Putamen (tissue), 1 donor: ENCODE measurements at places on chromosomes 6 and 20.

DNA sequence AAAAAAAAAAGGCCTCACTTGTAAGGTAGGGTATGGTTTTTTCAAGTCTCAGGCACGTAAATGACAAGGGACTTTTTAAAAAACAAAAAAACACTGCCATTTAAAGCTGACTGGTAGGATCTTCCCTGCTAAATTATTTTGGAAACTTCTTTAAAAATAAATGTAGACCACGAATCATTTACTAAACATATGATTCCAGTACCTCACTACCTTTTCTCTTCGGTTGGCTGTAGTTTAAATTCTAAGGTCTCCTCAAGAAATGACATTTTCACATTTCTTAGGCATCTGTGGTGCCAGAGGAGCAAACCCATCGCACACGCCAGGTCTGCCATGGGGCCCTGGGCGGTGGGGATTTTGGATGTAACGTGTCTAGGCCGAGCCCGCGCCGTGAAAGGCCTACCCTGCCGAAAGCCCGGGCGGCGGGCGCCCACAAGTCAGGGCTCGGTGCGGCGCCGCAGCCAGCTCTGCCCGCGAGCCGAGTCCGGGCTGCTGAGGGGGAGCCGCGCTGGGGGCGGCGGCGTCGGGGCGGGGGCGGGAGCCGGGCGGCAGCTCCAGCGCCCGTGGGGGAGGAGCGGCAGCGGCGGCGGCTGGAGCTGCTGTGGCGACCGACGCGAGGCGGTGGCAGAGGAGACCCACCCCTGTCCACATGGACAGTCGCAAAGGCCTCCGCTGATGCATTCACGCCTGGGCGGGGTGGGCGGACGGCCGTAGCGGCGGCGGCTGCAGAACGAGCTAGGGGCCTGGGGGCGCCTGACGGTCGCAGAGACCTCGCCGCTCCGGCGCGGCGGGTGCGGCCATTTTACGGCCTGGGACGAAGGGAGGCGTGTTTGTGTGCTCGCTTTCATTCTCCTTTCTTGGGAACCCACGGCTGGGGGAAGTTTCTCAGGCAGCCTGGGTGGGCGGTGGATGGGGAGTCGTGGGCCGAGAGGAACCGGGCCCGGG, at the start of gene SENP6:
TSS of gene SENP6 (plus strand) at position 577 of the 942 bp plus-strand sequence. CDS start 645 bp downstream, outside the sequence.
- peak; percentile 85 for DNase-seq

DNA sequence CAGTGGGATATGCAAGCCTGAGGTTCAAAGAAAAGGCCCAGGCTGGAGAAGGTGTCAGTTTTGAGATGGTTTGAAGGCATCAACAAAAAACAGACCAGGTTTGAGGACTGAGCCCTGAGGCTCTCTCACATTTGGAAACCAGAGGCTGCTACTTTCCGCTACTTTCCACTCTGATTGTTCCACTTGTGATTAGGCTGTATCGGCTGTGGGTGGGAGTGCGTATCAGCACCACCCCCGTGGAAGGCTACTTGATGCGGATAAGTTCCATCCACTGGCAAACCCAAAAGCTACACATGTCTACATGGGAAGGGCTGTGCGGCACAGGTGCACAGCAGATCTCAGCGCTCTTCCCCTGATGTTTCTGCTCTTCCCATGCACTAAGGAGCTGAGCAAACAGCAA, 198.7 kb downstream of the GMPR start:
- no peak for DNase-seq

DNA sequence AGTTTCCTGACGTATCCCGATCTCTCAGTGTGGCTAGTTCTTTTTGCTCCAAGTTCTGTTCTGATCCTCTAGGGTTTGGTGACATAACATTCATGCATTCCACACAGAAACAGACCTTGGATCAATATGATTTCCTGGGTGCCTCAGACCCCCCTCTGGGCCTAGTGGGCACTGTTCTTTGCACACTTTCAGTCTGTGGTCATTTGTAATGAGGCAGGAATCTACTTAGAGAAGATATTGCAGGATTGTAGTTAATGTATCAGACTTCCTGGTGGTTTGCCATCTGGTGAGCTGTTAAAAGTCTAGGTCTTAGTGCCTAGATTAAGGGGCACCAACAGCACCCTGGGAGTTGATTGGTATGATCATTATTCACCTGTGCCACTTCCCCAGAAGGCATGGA, 7.5 kb downstream of the BEND6 start:
- no peak for DNase-seq

DNA sequence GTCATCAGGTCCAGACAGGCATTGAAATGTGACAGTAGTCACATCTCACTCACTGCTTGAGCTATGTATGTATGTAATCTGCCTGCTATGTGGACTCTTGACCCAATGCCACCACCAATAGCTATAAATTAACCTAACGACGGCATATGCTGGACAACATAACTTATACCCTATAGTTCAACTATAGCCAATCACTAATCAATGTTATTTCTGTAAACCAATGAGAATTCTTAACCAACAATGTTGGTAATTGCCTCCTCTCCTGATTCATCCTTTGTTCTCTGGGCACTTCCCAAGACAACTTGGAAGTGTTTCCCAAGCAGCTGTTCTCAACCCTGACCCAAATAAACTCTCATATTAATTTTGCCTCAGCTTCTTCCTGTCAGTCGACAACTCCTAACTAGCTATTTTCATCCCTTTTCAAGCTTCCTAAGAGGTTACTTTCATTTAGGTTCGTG, 24.1 kb upstream of the SERPINB1 start:
- no peak for DNase-seq

DNA sequence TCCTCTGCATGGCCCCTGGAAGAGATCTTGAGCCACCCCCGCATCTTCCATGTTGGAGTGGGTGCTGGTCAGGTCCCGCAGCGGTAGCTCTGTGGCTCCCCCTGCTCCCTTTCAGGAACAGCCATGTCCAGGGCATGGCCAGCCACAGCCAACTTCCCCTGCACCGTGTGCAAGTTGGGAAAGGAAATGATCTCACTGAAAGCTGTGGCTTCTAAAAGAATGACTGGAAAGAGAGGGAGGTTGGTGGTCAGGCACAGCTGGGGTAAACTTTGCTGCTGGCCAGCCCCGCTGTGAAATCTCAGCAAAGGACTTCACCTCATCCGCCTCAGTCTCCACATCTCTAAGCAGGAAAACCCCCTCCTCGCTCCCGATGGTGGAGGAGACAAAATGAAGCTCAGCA, 153.6 kb upstream of the CST7 start:
- no peak for DNase-seq

DNA sequence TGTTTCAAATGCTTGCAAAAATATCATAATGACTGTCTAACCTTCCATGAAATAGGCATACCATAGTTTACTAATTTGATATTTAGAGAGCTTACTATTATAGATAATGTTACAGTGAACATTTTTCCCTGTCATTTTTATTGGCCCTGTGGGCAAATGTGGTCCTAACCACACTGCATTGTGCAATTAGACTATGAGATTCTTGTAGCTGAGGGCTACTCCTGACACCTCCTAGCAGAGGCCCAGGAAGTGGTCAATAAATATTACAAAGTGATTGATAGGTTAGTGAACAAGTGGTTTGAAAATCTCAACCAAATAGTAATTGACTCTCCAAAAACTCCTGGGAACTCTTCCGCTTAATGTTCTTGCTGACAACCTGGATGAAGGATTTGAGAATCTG, 160.5 kb upstream of the KCNG1 start:
- DNase-seq: no peak

DNA sequence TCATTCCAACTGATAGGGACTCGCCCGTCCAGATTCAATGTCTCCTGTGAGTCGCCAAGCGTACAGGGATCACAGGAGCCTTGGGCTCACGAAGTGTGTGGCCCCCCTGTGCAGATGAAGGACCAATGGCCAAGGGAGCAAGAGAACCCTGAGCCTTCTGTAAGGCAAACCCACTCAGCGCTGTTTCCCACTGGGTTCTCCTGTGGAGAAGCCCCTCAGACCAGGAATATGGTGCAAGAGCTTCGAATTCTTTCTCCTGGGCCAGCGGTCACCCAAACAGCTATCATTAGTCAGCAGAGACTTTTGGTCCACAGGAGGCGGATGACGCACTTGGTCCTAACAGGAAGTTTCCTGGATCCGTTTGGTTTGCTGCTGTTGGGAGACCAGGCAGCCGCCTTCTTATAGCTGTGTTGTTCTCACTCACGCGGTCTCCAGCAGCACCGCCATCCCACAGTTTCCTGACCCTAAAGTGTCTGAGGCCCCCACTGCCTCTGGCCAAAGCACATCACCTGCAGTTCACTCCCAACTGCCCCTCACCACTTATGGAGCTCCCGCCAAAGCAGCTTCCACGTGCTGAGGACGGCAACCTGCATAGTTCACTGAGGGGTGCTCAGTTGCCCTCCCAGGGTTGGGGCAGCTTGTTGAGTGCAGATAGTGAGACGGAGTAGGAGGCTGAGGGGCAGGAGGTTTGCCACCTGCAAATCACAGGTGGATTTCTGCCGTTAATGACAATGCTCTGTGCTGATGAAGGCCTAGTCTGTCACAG, 268.6 kb downstream of the ERMARD start:
- no peak for DNase-seq
